Uterus (tissue), 4 donors: ENCODE measurements at places on chromosomes 11 and 22. TPM values are rescaled to one million over a fixed set of nuclear protein-coding genes. Genes with fewer than 3 reads are reported as not detected.

CAPN5 gene
- total RNA-seq, result 16.6 TPM

HEPN1 gene
- not detected for total RNA-seq

DNA sequence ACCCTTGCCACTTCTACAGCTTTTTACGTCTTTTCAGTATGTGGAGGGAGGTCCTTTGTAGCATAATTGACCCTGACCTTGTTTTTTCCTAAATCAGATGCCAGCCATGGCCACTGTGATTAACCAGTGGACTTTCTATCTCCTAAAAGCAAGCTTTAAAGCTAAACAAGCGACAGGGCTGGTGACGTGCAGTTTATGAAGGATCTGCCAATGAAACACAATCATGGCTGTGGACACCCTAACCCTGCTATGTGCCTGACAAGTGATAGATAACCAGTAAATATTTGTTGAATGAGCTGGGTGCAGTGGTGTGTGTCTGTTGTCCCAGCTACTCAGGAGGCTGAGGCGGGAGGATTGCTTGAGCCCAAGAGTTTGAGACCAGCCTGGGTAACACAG lies 64.2 kb downstream of the LIF start:
- no peak overlapping the region for H3K4me3 ChIP-seq
- H3K36me3 ChIP-seq, result no peaks in the 10 kb centered on the region
- no peak for DNase-seq

- peak overlapping the region; percentile 99 for H3K27ac ChIP-seq
- H3K4me3 ChIP-seq, result peak overlapping the region; percentile 76
- H3K27me3 ChIP-seq, result no peaks in the 10 kb centered on the region
- peak; percentile 19 for DNase-seq
- no peaks in the 10 kb centered on the region for H3K4me1 ChIP-seq
- H3K36me3 ChIP-seq, result no peaks in the 10 kb centered on the region
These were observed 569 bp downstream of the FAM76B start for GRCh38 chr11:95788921-95789505.

DNA sequence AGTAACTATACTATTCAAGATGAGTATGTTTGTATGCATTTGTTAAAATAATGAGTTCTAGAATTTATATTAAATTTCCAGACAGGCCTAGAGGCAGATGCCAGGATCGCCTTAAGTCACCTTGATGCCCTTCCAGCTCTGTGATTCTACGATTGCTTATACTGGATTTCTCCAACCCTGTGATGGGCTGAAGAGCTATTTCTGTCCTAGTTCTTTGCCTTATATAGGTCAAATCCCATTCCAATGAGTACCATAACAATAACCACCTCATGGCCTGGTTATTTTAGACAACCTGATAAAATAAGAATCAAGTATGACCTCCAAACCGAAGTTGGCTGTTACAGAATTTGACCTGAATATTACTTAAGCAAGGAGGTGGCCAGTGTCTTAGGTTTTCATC lies 79.8 kb upstream of the BLID start:
- H3K4me3 ChIP-seq, result no peak overlapping the region
- H3K4me1 ChIP-seq, result no peaks in the 10 kb centered on the region
- DNase-seq, result no peak
- no peaks in the 10 kb centered on the region for H3K27me3 ChIP-seq
